Stimulated activated CD8-positive, alpha-beta memory T cell treated with anti-CD3 and anti-CD28 coated beads, Interleukin-12 subunit alpha, Interleukin-12 subunit beta, amount 100 ng/mL, for 4 hours (primary cell): ENCODE measurements at places on chromosomes 2 and 18.

- no peak for DNase-seq
Measured at GRCh38 chr2:237180187-237180586, 94.5 kb downstream of the COPS8 start.

GRCh38 chr2:119473621-119474370 lies 42.1 kb downstream of the TMEM37 start:
- no peak for DNase-seq

- no peak for DNase-seq
Measured at GRCh38 chr2:212484563-212485080, 54.0 kb downstream of the ERBB4 start.

DNA sequence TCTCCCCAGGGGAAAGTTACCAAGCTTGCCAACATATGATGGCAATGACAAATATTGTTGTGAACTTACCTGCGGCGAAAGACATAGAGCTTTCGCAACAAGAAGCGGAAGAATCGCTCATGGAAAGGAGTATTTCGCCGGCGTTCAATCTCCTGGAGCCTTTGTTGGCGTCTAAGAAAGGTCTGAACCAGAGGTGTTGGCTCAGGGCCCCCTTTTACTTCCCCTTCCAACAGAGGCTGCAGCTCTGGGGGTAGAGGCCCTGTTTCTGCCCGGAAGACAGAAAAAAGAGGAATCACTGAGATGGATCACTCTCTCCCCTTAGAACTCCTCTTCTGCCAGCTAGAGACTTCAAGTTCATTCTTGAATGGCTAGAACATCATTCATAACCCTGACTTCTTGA lies 10.8 kb downstream of the GGCX start:
- DNase-seq: no peak

DNA sequence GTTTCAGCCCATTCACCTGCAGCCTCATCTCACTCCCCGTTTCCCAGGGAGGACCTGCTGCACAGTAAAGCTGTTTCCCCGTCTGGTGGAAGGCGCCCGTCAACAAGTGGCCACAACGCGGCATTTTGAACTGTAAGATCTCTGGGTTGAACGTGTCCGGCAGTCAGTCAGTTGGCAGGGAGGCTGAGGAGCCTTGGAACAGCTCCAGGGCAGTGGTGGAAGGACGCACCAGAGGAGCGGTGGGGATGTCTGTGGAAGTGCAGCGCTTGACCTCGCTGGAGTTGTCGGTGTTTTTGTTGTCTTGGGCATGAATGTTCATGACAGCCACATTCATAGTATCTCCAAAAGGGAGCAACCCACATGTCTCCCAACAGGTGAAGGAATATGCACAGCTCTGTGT lies 31.4 kb upstream of the MBP start:
- no peak for DNase-seq

- DNase-seq: no peak
Measured at GRCh38 chr2:197672371-197672893, 3.0 kb downstream of the RFTN2 start.

GRCh38 chr2:26769089-26769761 lies 5.1 kb downstream of the SLC35F6 start:
- no peak for DNase-seq

- DNase-seq: no peak
Measured at GRCh38 chr2:198137733-198138132, 333.3 kb downstream of the PLCL1 start.

GRCh38 chr2:224442071-224442967 lies 40.4 kb upstream of the FAM124B start:
- DNase-seq: no peak

DNA sequence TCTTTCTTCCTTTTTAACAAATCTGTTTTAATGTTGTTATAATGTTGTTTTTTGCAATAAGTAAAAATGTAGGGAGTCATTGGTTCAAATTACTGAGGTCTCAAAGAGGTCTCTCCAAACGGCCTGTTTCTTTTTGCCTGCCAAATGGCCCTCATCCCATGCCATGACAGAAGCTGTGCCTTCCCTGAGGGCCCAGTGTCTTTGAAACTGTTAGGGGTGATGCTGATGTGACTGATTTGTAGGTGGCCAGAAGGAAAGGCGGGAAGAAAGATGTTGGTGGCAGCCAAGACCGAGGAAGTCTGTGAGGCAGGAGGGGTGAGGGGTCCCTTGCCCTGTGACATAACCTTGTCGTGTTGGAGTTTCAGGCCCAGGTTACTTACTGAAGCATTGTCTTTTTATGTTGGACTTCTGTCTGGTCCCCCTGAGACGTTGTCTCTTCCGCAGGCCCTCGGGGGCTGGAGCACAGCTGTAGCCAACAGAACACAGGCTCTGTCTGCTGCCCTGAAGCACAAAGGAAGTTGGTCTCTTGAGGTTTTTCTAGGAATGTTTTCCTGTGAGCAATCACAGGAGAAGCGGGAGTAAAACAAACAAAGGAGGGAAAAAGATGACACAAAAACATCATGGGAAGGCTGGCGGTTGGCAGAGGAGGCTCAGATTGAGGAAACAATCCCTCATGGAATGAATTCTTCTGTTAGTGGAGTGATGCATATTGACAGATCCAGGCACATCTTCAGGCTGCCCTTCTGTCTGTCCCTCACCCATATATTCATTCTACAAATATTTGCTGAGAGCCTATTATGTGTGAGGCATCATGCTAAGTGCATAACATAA lies 4.9 kb upstream of the ST3GAL5 start:
- no peak for DNase-seq

DNA sequence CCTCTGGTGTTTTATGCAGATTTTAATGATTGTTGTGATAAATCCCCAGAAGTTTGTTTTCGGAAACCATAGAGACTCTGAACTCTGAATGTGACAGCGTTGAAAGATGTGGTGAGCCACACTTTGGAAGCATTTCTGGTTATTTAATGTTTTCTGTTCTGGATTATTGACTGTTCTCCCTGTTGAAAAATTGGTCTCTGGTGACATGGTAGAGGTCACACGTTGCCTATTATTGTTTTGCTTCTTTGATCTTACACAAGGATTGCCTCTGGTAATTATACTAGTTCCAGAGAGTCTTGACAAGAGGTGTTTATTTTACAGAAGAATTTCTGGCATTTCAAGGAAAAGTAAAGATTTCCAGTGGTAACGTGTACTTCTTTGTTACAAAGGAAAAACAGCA lies 127.1 kb downstream of the GREB1L start:
- no peak for DNase-seq

GRCh38 chr2:30584116-30584515 lies 137.1 kb downstream of the LCLAT1 start:
- no peak for DNase-seq

DNA sequence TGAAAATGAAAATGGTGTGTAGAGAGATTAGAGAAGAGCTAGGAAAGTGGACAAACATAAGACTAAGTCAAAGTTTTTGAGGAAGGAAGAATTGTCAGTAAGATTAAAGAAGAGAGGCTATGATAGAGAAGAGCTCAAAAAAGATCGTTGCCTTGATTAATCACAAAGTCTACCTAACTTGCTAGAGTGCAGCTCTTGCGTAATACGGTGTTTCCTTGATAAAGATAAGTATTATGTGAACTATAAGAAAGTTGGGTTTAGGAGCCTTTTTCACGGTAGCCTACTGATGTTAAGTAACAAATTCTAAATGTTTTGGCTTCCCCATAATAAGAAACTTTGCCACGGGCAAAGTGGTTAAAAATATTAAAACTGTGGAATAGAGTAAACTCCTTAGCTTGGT lies 226.4 kb upstream of the NRXN1 start:
- no peak for DNase-seq

- no peak for DNase-seq
Measured at GRCh38 chr2:104787298-104788065, 66.4 kb upstream of the POU3F3 start.

DNA sequence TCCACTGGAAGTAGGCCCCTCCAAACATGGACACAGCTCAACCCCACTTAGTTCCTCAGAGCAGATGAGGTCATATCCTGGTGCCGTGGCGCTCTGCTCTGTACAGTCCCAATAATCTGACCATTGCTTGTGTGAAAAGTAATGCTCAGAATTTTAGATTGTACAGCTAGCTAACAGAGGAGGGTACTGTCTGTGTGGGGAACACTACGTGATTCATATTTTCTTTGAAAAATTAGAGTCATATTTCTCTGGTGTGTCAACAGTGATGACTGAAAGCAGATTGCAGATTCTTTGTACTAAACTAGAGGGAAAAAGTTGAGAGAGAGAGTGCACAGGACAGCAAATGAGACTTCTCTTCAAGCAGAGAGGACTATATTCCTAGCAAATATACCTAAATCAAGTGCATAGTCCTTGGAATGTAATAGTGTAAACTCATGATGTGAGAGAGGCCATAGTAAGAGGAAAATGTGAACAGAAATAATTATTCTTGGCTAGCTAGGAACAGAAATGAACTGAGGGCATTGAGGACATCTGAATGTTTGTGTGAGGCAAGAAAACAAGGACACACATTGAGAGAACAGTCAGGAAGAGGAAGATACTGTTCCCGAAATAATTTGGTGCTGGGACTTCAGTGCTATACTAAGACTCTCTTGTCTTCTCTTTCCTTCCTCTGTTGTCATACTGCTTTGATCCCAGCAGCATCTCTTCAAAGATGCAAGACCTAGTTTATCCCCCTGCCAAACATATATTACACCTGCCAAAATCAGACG lies 157.0 kb upstream of the RND3 start:
- DNase-seq: no peak

- no peak for DNase-seq
Measured at GRCh38 chr2:145569108-145569507, 1049.2 kb upstream of the ZEB2 start.

GRCh38 chr2:220300806-220301205 lies 673.4 kb downstream of the SLC4A3 start:
- no peak for DNase-seq

GRCh38 chr2:197324801-197325200 lies 14.2 kb upstream of the ANKRD44 start:
- no peak for DNase-seq

GRCh38 chr2:46471-47345 lies at the start of gene FAM110C:
Gene FAM110C, minus strand, starts transcription at chr2:46505. Its CDS starts 120 bp downstream, at chr2:46385.
- peak; percentile 33 for DNase-seq

- no peak for DNase-seq
Measured at GRCh38 chr2:147937744-147938349, 82.7 kb downstream of the ORC4 start.

- no peak for DNase-seq
Measured at GRCh38 chr2:197850882-197851450, 46.6 kb downstream of the PLCL1 start.

GRCh38 chr2:163475815-163476214 lies 260.0 kb downstream of the FIGN start:
- DNase-seq: no peak

GRCh38 chr2:132503701-132504100 lies 87.1 kb downstream of the GPR39 start:
- no peak for DNase-seq

GRCh38 chr2:188119112-188119838 lies 172.4 kb upstream of the GULP1 start:
- DNase-seq: no peak

DNA sequence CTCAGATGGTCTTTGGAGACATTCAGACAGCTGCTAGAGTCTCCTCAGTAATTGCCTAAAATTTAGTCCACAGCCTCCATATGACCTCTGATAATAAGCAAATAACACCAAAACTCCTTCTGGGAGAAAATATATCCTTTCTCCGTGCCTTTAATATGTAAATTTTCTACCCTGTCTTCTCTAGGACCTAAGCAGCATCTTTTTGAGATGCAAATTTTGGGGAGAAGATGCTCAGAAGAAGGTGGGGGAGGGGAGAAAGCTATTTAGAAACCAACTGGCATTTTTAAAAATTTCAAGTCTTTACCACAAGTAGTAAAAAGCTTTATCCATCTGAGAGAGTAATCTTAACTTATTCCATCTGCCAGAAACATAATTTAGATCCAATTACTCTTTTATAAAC lies 120.4 kb upstream of the MSH6 start:
- no peak for DNase-seq

- no peak for DNase-seq
Measured at GRCh38 chr2:227406177-227407031, 18.7 kb upstream of the SCYGR1 start.

GRCh38 chr2:84481702-84482101 lies 22.6 kb upstream of the SUCLG1 start:
- no peak for DNase-seq

DNA sequence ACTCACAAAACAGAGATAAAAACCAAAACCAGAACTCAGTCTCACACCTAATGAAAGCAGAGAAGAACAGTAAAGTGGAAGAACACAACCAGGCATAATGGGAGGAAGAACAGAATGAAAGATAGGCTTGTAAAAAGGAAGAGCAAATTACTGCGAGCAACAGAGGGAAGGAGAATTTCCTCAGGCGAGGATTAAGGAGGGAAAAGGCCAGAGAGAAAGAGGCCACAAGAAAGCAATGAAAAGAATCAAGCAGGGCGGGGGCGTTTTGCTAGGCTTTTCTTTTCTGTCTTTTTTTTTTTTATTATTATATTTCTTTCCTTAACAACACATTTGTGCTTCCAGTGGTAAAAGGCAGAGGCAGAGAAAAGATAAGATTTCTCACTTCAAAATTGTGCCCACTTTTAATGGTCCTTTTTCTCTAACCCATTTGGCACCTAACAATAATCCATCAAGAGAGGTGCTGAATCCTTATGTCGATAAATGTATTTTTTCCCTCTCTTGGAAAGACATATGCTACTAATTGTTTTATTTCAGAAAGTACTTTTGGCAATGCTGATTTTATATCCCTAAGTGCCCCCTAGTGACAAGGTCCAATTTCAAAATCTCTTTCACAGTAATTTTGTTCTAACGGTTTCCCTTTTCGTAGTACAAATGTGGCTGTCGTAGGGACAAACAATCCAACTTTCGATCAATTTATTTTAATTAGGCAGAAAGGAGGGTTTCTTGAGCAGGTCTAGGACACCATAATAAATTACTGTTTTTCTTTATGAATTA lies 138.7 kb upstream of the AQP4 start:
- no peak for DNase-seq

GRCh38 chr2:55782528-55783173 lies 89.0 kb upstream of the PNPT1 start:
- no peak for DNase-seq

GRCh38 chr18:48904091-48904490 lies 46.7 kb downstream of the SMAD7 start:
- DNase-seq: no peak

- no peak for DNase-seq
Measured at GRCh38 chr2:102356741-102357140, 1.1 kb downstream of the IL18R1 start.

- DNase-seq: no peak
Measured at GRCh38 chr18:59270689-59271257, 2.5 kb downstream of the RAX start.

- no peak for DNase-seq
Measured at GRCh38 chr18:62558015-62558663, 35.3 kb downstream of the ZCCHC2 start.

DNA sequence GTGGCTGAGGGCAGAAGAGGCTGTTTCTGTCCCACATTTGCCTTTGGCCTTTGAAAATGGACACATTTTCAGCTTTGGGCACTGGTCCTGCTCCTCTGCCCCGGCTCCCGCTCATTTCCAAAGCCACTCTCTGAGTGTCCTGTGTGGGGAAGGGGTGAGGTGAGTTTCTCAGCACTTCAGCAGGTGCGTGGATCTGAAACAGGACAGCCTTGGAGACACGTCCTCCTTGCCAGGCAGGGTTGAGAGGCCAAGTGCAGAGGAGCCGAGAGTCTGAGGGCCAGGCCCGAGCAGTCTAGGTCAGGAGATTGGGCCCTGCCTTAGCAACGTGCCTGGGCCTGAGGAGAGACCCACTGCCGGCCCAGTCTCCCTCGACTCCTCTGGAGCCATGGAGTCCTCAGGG lies 21.9 kb upstream of the ALPI start:
- DNase-seq: no peak
